Esophagus muscularis mucosa (tissue), 4 donors: ENCODE measurements at places on chromosomes 7 and 10.
A peak's percentile ranks its signal among the peaks of the same experiment; 100 is the strongest.

GRCh38 chr10:80691441-80691840 is 153.7 kb downstream of the SH2D4B start:
- DNase-seq: no peak

DNA sequence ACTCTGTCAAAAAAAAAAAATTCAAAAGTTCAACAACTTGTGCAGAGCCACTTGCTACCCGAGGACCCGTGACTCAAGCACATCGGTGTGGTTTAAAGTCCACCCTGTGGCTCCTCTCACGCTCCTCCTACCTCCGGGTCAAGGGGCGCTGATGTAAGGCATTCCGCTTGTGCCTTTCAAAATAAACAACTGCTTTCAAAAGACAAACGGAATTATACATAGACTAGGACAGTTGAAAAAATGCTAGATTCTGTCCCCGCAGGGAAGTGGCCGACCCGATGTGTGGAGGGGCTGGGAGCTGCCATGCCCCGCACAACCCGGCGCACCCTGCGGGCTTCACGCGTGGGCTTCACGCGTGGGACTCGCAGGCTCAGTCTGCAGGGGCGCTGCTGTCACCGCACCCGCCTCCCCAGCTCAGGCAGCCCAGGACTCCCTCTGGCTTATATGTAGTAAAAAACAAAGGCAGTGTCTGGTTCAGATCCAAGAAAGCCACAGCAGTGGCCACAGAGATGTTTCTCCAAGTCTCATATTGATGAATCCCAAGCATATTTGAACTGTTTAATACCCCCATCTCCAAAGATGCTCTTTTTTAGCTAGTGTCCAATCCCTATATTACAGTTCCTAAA is 239.7 kb upstream of the INHBA start:
- no peak for DNase-seq

GRCh38 chr10:6030940-6031339 is 31.2 kb downstream of the IL2RA start:
- DNase-seq: no peak

- no peak for DNase-seq
These were observed 135.2 kb downstream of the ADAM12 start for GRCh38 chr10:126252884-126253610.

DNA sequence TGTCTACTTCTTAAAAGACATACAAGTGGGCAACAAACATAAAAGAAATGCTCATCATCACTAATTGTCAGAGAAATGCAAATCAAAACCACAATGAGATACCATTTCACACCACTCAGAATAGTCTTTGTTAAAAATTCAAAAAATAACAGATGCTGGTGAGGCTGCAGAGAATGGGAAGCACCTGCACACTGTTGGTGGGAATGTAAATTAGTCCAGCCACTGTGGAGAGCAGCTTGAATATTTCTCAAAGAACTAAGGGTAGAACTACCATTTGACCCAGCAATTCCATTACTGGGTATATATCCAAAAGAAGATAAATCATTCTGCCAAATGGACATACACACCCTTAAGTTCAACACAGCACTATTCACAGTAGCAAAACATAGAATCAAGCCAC is 61.8 kb upstream of the STEAP1 start:
- DNase-seq: no peak

- no peak for DNase-seq
These were observed 132.4 kb downstream of the SORCS1 start for GRCh38 chr10:107031931-107032699.

- DNase-seq: no peak
These were observed 448 bp upstream of the GOLGA7B start for GRCh38 chr10:97849103-97849686.

- no peak for DNase-seq
These were observed 178.2 kb upstream of the RHEB start for GRCh38 chr7:151697942-151698341.

DNA sequence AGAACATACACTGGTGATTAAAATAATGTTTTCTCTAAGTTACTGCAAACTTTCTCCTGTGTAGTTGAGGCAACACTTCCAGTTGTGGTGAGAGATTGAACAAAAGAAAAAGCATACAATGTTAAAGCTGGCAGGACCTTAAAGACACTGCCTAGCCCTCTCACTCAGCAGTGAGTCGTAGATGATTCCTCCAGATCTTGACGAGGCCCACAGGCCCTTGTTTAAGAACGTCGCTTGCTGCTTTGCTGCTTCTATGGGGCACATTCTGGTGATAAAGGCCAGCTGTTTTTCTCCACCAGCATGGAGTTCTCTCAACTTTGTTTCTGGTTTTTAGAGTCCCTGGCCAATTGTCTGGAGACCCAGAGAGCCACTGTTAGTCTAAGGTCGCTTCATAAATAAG is 2.8 kb upstream of the DENND11 start:
- no peak for DNase-seq

DNA sequence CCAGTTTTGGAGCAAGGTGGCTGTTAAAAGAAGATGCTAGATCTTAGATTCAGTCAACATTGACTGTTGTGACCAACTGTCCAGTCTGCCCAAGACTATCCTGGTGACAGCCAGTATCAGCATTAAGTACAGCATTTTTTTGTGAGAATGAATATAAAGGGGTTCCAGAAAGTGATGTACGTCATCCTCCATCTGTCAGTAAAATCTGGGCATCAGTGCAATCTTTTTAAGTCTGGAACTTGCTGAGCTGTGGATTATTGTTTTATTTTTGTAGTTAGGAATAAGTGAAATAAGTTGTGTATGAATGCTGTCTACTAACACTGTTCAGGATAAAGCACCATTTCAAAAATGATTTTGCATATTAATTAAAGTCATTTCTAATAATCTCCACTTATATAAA is 1020.0 kb upstream of the GHITM start:
- DNase-seq: no peak

- DNase-seq: no peak
These were observed 60.8 kb upstream of the SP4 start for GRCh38 chr7:21367081-21367480.

- DNase-seq: peak; percentile 83
These were observed 8.4 kb downstream of the PRF1 start for GRCh38 chr10:70594161-70594560.

DNA sequence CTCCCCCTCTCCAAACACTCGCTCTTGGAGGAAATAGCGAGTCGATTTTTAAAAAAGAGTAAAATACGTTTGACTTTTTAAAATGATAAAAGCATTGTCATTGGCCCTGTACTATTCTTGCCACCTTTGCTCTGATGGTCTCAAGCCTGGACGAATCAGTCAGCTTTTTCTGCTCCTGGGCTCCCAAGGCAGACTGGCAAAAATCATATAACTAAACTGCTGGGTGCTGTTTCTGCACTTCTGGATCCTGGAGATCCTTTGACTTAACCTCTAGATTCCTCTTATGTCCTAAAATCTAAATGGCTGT is 1.8 kb downstream of the TPST1 start:
- DNase-seq: no peak

GRCh38 chr10:121683366-121683765 is 85.1 kb upstream of the FGFR2 start:
- DNase-seq: no peak

- no peak for DNase-seq
These were observed 40.6 kb downstream of the MICALL2 start for GRCh38 chr7:1418505-1419309.

DNA sequence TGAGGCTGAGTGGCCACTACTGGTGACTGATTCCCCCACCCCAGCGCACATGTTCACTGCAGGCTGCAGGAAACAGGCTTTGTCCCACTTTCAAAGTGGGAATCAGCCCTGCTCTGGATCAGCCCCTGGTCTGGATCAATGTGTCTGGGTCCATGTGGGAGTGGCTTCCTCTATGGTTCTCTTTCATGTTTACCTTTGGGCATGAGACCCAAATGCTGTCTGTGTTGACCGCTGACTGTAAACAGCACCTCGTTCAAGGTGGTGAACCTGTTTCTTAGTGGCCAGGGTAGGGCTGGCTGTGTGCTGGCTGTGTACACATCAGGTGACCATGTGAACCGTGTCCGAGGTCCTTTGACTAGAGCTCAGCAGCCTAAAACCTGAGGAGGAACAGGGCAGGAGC is 121.8 kb downstream of the CAMK1D start:
- no peak for DNase-seq

GRCh38 chr10:70164163-70164562 is 6.2 kb downstream of the SAR1A start:
- no peak for DNase-seq

DNA sequence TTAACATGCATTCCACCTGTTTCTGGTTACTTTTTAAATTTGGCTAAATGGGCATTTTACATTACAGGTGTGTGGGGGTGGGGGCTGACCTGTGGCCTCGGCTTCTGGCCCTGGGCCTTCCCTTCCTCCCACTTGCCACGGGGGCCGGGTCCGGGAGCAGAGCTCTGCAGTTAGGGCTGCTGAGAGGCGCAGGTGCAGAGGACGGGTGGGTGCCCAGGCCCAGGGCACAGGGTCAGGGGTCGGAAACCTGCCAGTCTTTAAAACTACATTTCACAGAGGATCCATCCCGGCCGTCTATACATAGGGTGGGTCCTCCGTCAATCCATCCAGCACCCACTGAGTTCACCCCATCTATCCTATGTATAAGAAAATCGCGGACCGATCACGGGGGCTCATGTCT is 106.5 kb upstream of the INSIG1 start:
- DNase-seq: no peak

DNA sequence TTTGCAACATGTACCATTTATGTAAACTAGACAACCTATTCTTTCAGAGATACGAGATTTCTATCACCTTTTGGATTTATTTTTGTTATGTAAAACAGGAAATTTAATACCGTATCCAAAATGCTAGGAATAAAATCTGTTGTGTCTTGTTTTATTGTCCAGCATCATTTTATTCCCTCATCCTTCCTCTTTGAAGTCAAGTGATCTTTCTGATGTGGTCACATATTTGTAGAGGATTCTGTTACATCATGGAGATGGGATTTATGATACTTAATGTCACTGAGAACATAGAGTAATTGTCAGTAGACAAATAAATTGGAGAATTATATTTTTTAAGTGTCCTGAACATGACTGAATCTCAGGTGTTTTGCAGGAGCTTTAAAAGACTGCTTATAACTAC is 64.7 kb downstream of the ZNF277 start:
- no peak for DNase-seq

- DNase-seq: no peak
These were observed 103.6 kb downstream of the BTAF1 start for GRCh38 chr10:92027141-92027540.

GRCh38 chr7:82805527-82805960 is 357.1 kb downstream of the PCLO start:
- no peak for DNase-seq

- DNase-seq: no peak
These were observed 100.3 kb upstream of the SVIL start for GRCh38 chr10:29734962-29735627.

DNA sequence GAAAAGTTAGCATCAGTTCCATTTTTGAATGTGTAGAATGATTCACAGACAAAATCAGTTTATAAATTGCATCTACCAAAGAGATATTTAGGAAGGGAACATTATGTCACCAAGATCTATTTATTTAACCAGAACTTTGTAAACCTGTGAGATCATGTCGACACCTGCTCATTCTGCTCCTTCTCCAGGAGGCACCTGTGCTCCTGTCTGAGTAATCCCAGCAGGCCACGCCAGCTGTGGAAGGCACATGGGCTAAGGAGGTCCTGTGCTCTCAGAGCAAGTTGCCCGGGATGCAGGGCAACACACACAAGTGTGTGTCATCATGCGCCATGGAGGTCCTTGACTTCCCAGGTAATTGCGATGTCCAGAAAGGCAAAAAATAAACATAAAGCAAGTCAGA is 45.5 kb upstream of the ADARB2 start:
- DNase-seq: no peak

GRCh38 chr10:62647375-62648092 is 157.0 kb upstream of the ADO start:
- DNase-seq: no peak

GRCh38 chr10:71333129-71333887 is 14.2 kb downstream of the SLC29A3 start:
- no peak for DNase-seq

- no peak for DNase-seq
These were observed 35.9 kb downstream of the TNRC18 start for GRCh38 chr7:5387711-5388245.
